CD8-positive, alpha-beta memory T cell (primary cell): ENCODE measurements at places on chromosomes 2 and 18.
A peak's percentile ranks its signal among the peaks of the same experiment; 100 is the strongest.

- no peak overlapping the region for H3K4me3 ChIP-seq
- no peaks in the 10 kb centered on the region for H3K36me3 ChIP-seq
- H3K4me1 ChIP-seq, result peaks cover 41% of the 10 kb centered on the region
- no peak overlapping the region for H3K27ac ChIP-seq
These were observed 3.2 kb downstream of the MTHFD2 start for GRCh38 chr2:74201596-74201995.

GRCh38 chr2:48532824-48533223 lies 2.9 kb downstream of the STON1 start:
- no peak overlapping the region for H3K27ac ChIP-seq
- H3K4me3 ChIP-seq, result no peak overlapping the region

- H3K4me3 ChIP-seq, result no peak overlapping the region
- no peak overlapping the region for H3K27ac ChIP-seq
- no peak for DNase-seq
- no peaks in the 10 kb centered on the region for H3K27me3 ChIP-seq
- no peaks in the 10 kb centered on the region for H3K36me3 ChIP-seq
These were observed 29.9 kb downstream of the HDHD2 start for GRCh38 chr18:47120428-47120827.

DNA sequence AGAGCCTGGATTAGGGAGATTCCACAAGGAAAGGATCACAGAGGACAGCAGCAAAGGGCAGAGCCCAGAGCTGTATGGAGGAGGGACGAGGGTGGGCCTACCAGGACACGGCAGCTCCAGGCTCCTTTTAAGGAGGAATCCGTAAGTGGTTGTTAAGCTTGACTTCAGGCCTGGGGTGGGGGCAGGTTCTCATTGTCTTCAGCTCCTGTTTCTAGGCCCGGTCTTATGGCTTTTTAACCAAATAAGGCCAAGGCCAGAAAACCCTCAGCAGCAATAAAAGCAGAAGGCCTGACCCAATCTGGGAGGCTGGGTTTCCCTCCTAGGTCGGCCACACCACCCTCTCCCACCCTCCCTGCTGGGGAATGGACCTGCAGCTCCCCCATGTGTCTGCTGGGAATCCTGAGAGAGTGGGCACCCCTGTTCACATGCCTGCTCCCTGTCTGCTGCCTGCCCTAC lies 111.2 kb downstream of the PLB1 start:
- H3K27me3 ChIP-seq, result no peaks in the 10 kb centered on the region
- no peak overlapping the region for H3K27ac ChIP-seq
- DNase-seq, result no peak

- no peaks in the 10 kb centered on the region for H3K27me3 ChIP-seq
- DNase-seq, result no peak
- H3K36me3 ChIP-seq, result peaks cover 31% of the 10 kb centered on the region
These were observed 31.9 kb downstream of the PIKFYVE start for GRCh38 chr2:208297961-208298360.

GRCh38 chr2:30611583-30611982 lies 164.5 kb downstream of the LCLAT1 start:
- H3K4me3 ChIP-seq, result no peak overlapping the region
- no peaks in the 10 kb centered on the region for H3K27me3 ChIP-seq
- H3K36me3 ChIP-seq, result no peaks in the 10 kb centered on the region
- no peak for DNase-seq
- H3K27ac ChIP-seq, result no peak overlapping the region

- no peak overlapping the region for H3K4me3 ChIP-seq
- DNase-seq, result no peak
- no peaks in the 10 kb centered on the region for H3K4me1 ChIP-seq
- H3K27ac ChIP-seq, result no peak overlapping the region
These were observed 20.7 kb upstream of the DPP10 start for GRCh38 chr2:114421781-114422180.

DNA sequence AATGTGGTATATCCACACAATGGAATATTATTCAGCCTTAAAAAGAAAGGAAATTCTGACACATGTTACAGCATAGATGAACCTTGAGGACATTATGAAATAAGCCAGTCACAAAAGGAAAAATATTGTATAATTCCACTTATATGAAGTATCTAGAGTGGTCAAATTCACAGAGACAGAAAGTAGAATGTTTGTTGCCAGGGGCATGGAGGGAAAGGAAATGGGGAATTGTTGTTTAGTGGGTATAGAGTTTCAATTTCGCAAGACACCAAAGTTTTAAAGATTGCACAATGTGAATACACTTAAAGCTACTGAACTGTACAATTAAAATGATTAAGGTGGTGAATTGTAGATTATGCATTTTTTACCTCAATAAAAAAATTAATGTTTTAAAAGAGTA lies 92.9 kb downstream of the TXNL1 start:
- no peaks in the 10 kb centered on the region for H3K36me3 ChIP-seq
- H3K27me3 ChIP-seq, result no peaks in the 10 kb centered on the region
- no peaks in the 10 kb centered on the region for H3K4me1 ChIP-seq
- no peak overlapping the region for H3K4me3 ChIP-seq

DNA sequence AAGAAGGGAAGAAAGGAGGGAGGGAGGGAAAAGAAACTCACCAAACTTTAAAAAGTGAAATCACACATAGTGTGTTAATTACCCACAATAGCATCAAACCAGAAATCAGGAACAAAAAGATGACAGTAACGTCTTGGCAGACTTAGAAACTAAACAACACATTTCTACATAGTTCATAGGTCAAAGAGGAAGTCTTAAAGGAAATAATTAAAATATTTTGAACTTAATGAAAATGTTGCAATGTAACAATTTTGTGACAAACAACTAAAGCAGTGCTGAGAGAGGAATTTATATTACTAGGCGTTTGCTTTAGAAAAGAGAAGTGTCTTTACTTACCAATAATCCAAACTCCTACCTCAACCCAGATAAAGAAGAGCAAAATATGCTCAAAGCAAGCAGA lies 505.0 kb upstream of the ID2 start:
- H3K27me3 ChIP-seq, result no peaks in the 10 kb centered on the region
- H3K36me3 ChIP-seq, result no peaks in the 10 kb centered on the region
- H3K27ac ChIP-seq, result no peak overlapping the region
- H3K4me3 ChIP-seq, result no peak overlapping the region

- peaks cover 9% of the 10 kb centered on the region for H3K4me1 ChIP-seq
- H3K27ac ChIP-seq, result peak overlapping the region; percentile 59
- H3K4me3 ChIP-seq, result no peak overlapping the region
- DNase-seq, result no peak
- H3K27me3 ChIP-seq, result no peaks in the 10 kb centered on the region
These were observed 4.4 kb upstream of the ASB1 start for GRCh38 chr2:238422285-238422684.

DNA sequence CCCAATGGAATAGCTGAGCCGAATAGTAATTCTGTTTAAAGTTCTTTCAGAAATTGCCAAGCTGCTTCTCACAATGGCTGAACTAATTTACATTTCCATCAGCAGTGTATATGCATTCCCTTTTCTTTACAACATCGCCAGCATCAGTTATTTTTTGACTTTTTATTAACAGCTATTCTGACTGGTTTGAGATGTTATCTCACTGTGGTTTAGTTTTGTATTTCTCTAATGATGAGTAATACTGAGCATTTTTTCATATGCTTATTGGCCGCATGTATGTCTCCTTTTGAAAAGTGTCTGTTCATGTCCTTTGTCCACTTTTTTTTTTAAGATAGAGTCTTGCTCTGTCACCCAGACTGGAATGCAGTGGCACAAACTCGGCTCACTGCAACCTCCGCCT lies 100.7 kb downstream of the C2orf74 start:
- no peaks in the 10 kb centered on the region for H3K27me3 ChIP-seq
- H3K36me3 ChIP-seq, result peaks cover 3% of the 10 kb centered on the region
- no peak overlapping the region for H3K27ac ChIP-seq
- DNase-seq, result no peak
- H3K4me3 ChIP-seq, result no peak overlapping the region
- no peaks in the 10 kb centered on the region for H3K4me1 ChIP-seq

DNA sequence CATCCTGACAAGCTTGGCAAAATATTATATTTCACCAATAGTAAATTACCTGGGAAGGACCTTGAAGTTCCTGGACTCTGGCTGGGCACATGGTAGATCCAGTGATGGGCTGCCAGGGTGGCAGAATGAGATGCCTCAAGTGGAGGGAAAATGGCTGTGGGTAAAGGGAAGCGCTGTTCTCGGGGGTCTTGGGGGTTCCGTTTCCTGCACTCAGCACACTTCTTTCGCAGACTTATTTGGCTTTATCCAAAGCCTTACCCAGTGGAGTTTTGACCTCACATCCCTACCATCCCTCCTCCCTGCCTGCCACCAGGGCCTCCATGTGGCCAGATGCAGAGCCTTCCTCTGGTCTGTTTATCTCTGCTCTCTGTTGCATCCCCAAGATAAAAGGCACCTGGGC lies 654.9 kb upstream of the HS6ST1 start:
- no peaks in the 10 kb centered on the region for H3K4me1 ChIP-seq
- DNase-seq, result no peak

DNA sequence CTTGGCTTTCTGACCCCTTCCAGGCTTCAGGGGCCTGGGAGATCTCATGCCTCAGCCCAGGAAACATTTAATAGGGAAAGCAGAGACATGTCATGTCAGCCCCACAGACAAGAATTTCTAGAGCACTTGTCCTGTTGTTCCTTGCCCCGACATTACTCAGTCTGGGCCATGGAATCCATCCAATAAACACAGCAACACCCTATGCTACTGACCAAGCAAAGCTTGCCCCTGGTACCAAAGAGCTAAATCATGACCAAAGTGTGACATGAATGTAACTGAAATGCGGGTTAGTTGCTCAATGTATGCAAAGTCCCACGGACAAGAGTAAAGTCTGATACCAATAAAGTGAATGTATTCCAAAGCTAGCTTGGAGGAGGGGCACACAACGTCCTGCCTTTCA lies 35.1 kb downstream of the EHD3 start:
- H3K4me1 ChIP-seq, result no peaks in the 10 kb centered on the region
- no peak for DNase-seq
- H3K27ac ChIP-seq, result no peak overlapping the region
- H3K27me3 ChIP-seq, result no peaks in the 10 kb centered on the region
- H3K4me3 ChIP-seq, result no peak overlapping the region

GRCh38 chr18:79458131-79458838 lies 62.6 kb downstream of the NFATC1 start:
- H3K4me3 ChIP-seq, result no peak overlapping the region
- H3K36me3 ChIP-seq, result peaks cover 5% of the 10 kb centered on the region

GRCh38 chr2:44075541-44075940 lies 79.8 kb upstream of the LRPPRC start:
- no peak overlapping the region for H3K27ac ChIP-seq
- no peaks in the 10 kb centered on the region for H3K27me3 ChIP-seq
- no peaks in the 10 kb centered on the region for H3K36me3 ChIP-seq
- DNase-seq, result no peak

GRCh38 chr18:77069931-77070330 lies 62.7 kb downstream of the MBP start:
- no peaks in the 10 kb centered on the region for H3K27me3 ChIP-seq
- peaks cover 98% of the 10 kb centered on the region for H3K4me1 ChIP-seq
- DNase-seq, result peak; percentile 67
- peaks cover 4% of the 10 kb centered on the region for H3K36me3 ChIP-seq
- H3K4me3 ChIP-seq, result no peak overlapping the region

DNA sequence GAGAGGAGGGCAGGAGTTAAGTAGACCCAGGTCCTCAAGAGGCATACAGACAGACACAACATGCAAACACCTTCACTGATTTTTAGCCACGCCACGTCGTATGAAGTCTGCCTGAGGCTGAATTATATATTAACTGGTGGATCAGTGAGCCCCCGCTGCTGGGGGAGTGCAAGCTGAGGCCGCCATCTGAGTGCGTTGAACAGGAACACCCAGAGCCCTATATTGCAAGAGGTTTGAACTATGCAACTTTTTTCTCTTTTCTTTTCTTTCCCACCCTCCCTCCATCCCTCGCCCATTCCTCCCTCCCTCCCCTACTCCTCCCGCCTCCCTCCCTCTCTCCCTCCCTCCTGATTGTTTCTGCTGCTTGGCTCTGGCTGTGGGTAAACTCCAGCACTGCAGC lies 30.2 kb downstream of the SETBP1 start:
- H3K27ac ChIP-seq, result no peak overlapping the region
- no peaks in the 10 kb centered on the region for H3K36me3 ChIP-seq
- no peaks in the 10 kb centered on the region for H3K27me3 ChIP-seq
- no peak overlapping the region for H3K4me3 ChIP-seq
- DNase-seq, result no peak
- no peaks in the 10 kb centered on the region for H3K4me1 ChIP-seq

DNA sequence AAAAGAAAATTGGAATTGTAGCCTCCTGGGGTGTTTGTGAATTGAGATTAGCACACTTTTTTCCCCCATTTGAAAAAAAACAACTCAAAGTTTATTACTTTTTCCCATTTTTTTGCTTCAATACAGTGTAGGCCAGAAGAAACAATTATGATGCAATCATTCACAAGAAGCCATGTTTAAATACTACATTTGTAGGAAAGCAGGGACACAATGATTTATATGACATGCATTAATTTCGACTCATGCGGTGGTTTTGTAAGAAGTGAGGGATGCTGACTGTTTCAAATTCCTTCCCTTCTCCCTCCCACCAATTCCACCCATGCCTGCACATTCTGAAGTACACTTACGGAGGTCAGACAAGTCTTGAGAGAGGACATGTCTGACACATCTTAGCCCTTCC lies 774.2 kb upstream of the FSHR start:
- H3K4me3 ChIP-seq, result no peak overlapping the region
- H3K27me3 ChIP-seq, result no peaks in the 10 kb centered on the region
- no peaks in the 10 kb centered on the region for H3K4me1 ChIP-seq
- no peak for DNase-seq
- no peak overlapping the region for H3K27ac ChIP-seq
- no peaks in the 10 kb centered on the region for H3K36me3 ChIP-seq

- H3K27me3 ChIP-seq, result no peaks in the 10 kb centered on the region
- no peaks in the 10 kb centered on the region for H3K4me1 ChIP-seq
- no peaks in the 10 kb centered on the region for H3K36me3 ChIP-seq
- no peak overlapping the region for H3K4me3 ChIP-seq
- no peak overlapping the region for H3K27ac ChIP-seq
These were observed 181.7 kb downstream of the ATAD2B start for GRCh38 chr2:23745068-23745725.

GRCh38 chr2:204871231-204871953 lies 326.1 kb downstream of the PARD3B start:
- H3K4me1 ChIP-seq, result peaks cover 16% of the 10 kb centered on the region
- no peaks in the 10 kb centered on the region for H3K36me3 ChIP-seq
- no peak overlapping the region for H3K27ac ChIP-seq
- no peak for DNase-seq
